NCI-H460 (cell line): ENCODE measurements at places on chromosomes 5 and 9.
A peak's percentile ranks its signal among the peaks of the same experiment; 100 is the strongest.

DNA sequence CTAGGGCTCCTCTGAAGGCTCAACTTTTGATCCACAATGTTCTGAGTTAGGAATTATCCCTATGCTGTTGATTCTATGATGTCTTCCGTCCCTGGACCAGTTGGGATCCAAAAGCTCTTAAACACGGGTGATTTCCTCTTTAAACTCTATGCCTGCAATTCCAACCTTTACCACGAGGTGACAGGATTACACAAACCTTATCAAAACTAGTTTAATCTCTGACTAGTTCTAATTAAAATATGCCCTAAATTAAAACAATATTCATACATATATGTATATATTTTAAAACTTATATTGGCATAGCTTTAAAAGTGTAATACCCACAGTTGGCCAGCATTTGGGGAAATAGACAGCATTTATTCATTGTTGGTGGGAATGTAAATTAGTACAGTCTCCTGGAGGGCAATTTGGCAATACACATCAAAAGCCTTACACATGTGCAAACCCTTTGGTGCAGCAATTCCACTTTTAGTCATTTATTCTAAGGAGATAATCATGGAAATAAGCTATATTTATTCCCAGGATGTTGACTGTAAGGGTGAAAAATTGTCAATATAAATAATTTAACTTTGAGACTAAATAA lies 51.6 kb upstream of the PHYKPL start:
- DNase-seq: no peak

- no peak for DNase-seq
Measured at GRCh38 chr5:171415115-171415730, 4.2 kb upstream of the FGF18 start.

- DNase-seq: no peak
Measured at GRCh38 chr9:120616966-120617935, 37.3 kb upstream of the CDK5RAP2 start.

DNA sequence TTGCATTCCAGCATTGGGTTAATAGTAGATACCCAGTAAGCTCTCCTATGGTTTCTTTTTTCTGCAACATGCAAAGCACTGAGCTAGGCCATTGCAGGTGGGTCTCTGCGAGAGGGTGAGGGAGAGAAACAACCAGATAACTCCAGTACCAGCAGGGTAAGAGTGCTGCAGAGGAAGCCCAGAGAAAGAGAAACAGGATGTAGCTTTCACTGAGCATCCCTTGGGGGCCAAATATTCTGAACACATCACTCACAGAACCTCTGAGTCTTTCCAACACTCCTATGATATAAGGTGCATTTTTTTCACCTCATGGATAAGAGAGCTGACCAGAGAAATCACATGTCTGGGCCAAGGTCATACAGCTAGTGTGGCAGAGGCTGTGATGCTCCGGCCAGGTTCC lies 76.7 kb downstream of the TRIM32 start:
- DNase-seq: no peak

GRCh38 chr5:180071531-180072255 lies at the start of gene RNF130:
TSS of gene RNF130 (minus strand) at chr5:180071759. CDS start at chr5:180071702, 57 bp downstream.
- DNase-seq: peak; percentile 93

DNA sequence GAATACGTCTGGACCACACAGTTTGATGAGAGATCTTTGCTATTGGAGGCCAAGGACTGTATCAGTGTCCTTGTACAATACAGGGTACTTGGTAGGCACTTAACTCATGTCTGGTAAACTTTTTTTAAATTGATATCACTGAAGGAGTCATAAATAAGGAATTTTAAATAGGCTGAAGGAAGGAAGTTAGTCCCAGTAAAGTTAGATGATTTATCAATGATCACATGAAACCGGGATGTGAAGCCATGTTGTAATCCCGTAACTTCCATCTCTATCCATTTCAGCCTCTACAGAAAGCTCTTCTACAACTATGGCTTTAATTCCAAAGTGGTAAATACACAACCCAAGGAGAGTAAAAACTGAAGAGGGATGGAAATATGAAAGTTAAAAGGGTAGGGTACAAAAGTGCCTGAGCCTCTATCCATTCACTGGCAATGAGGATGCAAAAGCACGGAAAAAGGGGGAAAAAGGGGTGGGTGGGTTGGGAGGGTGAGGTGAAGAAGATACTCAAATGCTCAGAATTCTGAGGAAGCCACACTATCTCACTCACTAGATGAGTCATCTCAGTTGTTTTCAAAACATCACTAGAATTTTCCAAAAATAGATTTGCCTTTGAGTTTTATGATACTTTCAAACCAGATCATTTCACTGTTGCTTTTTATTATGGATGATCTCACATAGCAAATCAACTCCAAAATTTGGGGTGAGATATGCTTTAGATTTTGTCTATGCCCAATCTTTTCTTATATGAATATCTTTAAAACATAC lies 1053.5 kb downstream of the NR2F1-AS1 start:
- no peak for DNase-seq

DNA sequence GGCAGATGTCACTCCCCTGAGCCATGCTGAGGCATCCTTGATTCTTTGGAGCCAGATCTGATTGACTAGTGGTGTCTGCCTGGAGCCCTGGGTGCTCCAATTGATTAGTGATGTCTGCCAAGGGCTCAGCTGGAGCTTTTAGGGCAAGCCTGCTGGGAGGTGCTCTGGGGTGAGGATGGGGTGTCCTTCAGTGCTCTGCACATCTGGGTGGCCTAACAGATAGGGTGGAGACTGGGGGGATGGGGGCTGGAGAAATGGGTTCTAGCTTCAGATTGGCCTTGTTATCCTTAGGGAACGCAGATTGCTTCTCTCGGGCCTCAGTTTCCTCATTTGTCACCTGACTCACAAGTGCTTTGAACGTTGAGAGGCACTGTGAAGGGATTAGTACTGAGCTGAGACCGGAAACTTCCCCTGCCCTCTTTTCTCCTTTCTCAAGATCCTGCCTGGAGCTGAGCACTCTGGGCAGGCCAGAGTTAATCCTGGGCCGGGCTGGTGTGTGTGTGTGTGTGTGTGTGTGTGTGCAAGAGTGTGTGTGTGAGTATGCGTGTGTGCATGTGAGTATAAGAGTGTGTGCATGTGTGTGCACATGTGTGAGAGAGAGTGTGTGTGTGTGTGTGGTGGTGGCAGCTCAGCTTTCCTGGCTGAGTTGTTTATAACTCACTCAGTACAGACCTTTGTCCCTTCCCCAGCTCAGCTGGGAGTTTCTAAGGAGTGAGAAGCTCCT lies 5.6 kb upstream of the IER5L start:
- DNase-seq: no peak

DNA sequence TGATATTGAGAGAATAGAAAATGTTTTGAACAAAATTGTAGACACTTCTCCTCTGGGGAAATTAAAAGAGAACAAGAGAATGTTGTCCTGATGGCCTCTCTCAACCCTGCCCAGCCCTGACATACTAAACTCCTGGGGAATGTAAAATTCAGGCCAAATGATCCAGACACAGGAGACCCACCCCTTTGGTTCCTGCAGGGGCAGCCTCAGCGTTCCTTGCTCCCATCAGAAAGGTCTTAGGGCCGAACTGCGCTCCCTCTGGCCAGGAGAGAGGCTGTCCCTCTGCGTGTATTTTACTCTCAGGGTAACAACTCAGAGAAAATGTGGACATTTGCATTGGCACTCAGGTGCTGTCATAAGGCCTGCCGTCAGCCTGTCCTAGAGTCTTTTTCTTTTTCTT lies 616.3 kb upstream of the KLF4 start:
- DNase-seq: no peak

DNA sequence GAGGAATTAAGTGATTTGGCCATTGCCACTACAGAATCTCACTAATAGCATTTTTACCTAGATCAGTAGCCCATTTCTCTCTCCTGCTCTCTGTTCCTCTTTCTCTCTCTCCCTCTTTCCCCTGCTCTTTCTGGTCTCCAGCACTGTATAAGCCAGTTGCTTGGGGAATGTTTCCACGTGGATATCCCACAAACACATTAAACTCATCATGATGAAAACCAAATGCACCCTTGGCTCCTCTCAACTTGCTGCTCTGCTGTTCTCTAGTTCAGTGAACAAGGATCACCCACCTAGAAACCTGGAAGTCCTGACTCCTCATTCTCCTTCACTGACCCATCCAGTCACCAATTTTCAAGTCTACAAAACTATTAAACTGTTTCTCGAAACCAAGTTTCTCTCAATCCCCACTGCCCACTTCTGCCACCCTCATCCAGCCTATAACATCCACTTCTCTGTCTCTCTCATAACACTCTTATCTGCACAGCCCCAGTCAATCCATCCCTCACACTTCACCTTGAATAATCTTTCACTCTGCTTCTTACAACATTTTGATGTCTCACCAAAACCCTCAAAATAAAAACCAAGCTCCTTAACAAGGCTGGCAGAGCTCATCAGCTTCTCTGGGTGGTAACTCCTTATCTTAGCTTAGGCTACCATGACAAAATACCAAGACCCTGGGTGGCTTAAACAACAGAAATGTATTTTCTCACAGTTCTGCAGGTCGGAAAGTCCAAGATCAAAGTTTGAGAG lies 79.3 kb downstream of the ARL15 start:
- no peak for DNase-seq

DNA sequence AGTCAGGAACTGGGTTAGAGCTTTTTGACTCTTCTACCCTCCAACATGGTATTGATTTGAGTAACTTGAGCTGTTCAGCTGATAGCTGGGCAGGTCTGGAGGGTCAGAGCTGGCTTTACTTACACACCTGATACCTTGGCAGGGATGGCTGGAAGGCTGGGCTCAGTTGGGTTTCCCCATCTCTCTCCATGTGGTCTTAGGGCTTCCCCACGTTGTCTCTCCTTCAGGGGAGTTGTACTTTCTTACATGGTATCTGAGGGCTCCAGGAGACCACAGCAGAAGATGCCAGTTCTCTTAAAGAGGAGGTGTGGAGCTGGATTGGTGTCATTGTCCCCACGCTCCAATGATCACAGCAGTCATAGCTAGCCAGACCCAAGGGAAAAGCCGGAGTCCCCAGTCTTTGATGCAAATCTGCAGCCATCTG lies 25.6 kb downstream of the ISOC1 start:
- no peak for DNase-seq

DNA sequence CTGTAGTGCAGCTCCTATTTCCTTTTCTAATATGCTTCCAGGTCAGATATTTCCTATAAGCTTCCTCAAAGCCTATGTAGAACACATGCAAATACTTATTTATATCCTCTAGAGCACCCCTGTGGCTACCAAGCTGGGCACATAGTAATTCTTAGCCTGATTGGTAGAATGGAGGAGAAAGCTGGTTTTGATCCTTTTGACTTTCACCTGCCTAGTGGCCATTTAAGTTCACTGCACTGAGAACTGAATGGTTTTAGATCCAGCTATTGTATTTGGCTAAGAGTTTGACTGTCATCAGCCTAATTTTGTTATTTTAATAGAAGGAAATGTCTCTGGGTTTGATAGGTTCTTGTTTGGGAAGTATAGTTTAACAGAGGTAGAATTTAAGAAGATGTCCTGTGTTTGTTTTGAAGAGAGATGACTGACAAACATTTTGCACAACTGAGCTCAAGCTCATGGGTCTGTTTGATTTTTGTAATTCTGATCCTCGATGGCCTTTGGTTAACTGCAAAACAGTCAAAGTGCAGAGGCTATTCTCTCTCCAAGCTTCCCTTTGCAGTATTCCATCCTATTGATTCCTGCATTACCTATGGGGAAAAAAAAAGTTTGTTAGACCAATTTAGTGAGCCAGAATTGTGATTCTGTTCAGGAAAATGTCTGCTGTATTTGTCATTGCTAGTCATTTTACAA lies 85.4 kb downstream of the KCNN2 start:
- DNase-seq: no peak

DNA sequence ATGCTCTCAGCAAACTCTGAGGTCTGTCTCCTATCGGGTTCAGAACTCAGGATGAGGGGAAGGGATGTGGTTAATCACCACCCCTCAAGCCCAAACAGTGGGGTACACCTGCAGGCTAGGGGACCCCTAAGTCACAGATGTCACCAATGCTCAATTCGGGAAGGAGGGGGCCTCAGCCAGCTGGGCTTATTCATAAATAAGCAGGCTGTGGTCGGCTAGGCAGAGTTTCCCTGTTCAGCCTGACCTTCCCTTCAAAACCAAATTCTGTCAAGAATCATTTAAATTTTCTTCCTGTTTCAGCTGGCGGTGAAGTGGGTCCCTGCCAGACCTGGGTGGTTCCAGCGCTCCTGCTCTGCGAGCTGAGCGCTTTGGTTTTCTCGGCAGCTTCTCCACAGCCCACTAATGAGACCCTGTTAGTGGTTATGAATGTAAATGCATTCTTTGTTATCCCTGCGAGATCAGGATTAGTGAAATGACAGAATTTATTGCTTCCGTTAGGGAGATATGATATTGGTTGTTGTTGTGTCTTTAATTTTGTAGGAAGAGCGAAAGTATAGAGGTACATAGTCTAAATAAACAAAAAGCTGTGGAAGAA lies 68.3 kb downstream of the AK8 start:
- no peak for DNase-seq

GRCh38 chr5:75545131-75545530 lies 33.4 kb downstream of the POLK start:
- DNase-seq: no peak

DNA sequence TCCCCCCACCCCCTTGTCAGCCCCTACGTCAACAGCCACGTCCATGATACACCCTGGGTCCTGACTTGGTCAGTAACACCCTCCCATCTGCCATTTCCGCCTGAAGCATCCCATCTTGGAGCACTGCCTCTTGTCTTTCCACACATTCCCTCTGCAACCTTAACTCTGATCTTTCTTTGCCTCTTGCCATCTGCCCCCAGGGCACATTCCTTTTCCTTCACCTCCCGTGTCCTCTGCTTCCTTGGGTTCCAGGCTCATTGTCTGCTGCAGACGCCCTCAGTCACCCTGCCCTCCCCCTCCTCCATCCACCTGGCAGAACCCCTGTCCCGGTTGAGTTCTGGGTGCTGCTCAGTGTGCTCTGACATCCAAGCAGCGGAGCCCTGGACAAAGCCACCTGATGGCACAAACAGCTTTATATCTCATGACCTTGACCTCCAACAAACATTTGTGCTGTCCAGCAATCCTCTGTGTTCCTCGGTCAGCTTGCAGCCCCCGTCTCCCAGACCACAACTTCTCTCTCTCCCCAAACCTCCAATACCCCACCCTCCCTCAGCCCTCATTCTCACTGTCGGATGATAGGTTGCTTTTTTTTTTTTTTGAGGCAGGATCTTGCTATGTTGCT lies 97.7 kb upstream of the IER5L start:
- no peak for DNase-seq

GRCh38 chr5:141789330-141789729 lies 88.9 kb downstream of the PCDH1 start:
- no peak for DNase-seq
